ENCODE measurements at places on chromosomes 6 and 20. TPM values are rescaled to one million over a fixed set of nuclear protein-coding genes. Genes with fewer than 3 reads are reported as not detected.

GRCh38 chr6:159053781-159054398 is 9.1 kb upstream of the TAGAP start:
- DNase-seq: no peak

DNA sequence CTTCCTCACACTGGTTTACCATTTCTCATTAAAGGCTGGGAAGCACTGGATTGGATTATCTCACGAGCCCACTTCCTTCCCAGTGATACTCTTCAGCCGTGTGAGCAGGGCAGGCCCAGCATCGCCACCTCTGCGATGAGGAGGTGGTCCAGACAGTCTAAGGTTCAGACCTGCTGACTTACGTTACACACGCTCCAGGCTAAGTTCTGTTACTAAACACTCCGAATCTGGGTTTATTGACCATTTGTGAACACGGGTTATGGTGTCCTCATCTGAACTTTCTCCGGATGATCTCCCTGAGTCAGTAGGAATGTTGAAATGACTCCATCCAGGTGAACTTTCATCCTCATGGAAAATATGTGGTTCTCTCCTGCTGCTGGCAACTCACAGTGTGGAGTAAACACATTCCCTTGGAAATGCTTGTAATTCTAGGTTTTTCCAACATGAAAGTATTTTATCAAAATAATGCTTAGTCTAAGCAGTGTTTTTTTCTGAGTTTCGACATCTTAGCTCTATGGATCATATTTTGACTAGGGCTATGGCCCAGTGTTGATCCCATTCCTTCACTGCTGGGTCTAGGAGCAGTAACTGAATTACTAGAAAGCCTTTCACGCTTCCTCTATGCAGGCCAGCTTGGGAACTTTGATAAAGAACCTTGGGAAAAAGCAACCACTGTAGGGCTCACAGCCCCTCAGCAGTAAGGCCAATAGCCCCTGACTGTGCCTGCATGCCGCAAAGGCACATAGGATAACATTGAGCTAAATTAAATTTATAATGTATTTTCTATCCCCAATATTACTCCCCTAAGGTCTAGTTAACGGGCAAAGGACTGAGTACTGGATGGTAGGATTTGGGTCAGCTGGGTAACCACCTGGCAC is 37.7 kb upstream of the PXDC1 start:
- peak; percentile 49 for DNase-seq

- DNase-seq: no peak
Observed at GRCh38 chr20:47118641-47119040, 224.0 kb downstream of the EYA2 start.

DNA sequence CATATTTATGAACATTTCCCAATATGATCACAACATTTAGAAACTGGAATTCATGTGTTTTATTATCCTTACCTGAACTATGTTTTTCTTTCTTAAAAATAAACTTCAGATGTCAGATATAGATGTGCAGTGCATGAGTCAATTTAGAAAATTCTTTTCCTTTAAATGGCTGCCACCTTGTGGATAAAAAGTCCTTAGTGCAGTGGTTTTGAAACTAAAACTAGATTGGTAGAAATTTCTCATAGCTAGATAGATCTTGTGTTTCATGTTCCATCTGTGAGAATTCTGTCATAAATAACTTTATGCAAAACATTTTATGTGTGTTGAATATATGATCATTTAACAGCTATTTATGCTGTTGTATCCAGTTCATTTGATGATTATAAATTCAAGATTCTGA is 134.9 kb downstream of the KLHL32 start:
- DNase-seq: no peak

Gene C6orf58
- 0.06 TPM for polyA plus RNA-seq

Gene LINC00237
- not detected for polyA plus RNA-seq

Gene BEND6
- 9.8 TPM for polyA plus RNA-seq

Gene PDYN
- not detected for polyA plus RNA-seq

Gene SYCP2L
- not detected for polyA plus RNA-seq

Gene VSTM2L
- polyA plus RNA-seq: 1.2 TPM

Gene PGC
- polyA plus RNA-seq: not detected

Measured in BJ (cell line).